NCI-H1930 (cell line): ENCODE measurements at places on chromosomes 2 and 18.

DNA sequence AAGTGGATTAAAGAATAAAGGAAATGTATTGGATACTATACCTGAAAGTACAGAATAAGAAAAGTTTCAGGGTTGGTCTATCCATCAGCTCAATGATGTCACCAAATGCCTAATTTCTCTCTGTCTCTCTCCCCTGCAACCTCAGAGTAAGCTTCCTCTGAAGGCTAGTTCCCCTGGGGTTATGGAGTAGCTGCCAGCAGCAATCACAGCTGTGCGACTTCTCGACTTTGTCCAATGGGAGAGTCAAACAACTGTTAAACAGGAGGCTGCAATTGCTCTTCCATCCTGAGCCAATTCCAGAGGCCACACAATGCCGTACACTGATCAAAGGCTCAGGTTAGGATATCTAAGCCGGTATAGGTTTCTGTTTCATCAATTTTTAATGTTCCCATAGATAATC, 95.3 kb upstream of the FANCL start:
- DNase-seq = no peak

- DNase-seq = no peak
Observed at GRCh38 chr2:3302421-3302750, 75.2 kb downstream of the EIPR1 start.

DNA sequence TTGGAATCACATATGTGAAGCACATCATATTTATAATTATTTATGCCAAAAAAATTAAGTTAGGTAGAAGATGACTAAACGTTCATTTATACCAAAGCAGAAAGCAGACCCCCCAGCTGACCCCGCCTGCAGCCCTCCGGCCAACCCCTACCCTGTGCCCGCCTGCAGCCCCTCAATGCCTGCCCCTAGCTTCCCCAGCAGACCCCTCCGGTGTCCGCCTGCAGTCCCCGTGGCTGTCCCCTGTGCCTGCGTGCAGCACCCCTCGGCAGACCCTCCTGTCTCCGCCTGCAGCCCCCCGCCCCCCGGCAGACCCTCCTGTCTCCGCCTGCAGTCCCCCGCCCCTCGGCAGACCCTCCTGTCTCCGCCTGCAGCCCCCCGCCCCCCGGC, 136.2 kb downstream of the NFATC1 start:
- DNase-seq = no peak

DNA sequence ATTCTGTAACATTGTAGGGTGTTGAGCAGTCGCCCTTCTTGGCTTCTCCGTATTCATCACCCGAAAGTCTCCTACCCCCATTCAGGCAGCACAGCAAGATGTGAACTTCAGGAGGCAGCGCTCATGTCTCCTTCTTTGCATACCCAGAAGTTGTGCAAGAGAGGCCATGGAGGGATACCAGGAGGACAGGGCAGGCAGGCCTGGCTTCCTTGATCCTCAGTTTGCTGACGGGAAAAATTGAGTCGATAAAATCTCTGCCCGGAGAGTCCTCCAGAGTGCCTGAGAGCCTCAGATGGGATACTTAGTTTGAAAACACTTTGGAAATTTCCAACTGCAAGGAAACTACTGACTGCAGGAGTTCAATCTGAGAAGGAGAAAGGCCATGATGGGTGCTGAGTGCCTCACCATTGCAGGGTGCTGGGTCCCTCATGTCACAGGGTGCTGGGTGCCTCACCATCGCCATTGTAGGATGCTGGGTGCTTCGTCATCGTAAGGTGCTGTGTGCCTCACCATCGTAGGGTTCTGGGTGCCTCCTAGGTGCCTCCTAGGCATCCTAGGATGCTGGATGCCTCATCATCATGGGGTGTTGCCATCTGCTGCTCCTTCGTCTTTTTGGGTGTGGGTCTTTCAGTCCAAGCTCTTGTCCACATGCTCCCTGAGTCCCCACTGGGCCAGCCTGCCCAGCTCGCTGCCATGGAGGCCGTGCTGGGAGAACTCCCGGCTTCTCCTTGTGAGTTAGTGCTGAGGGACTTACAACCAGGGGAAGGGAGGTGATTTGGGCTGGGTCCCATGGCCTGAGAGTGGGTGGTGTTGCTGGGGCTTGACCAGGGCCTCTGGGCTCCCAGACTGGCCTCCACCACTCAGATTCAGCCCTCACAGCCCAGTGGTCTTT, 162.4 kb downstream of the DDX1 start:
- no peak for DNase-seq

GRCh38 chr2:26696351-26696816, 3.9 kb downstream of the KCNK3 start:
- DNase-seq = no peak

DNA sequence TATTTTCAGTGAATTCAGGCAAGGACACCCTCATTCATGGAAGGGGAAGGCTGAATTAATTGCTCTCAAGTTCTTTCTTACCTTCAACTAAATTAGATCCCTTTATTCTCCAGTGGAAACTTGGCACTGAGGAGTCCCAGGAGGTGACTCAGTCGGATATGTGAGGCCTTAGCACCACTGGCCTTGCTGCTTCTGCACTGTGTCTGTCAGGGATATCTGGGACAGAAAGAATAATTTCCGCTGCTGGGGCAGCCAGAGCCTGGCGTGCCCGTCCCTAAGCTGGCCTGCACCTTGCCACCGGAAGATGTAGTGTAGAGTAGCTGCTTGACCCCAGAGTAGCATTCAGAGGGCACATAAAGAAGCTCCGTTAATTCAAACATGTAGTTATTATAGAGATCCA, 53.4 kb downstream of the LIMS1 start:
- no peak for DNase-seq

DNA sequence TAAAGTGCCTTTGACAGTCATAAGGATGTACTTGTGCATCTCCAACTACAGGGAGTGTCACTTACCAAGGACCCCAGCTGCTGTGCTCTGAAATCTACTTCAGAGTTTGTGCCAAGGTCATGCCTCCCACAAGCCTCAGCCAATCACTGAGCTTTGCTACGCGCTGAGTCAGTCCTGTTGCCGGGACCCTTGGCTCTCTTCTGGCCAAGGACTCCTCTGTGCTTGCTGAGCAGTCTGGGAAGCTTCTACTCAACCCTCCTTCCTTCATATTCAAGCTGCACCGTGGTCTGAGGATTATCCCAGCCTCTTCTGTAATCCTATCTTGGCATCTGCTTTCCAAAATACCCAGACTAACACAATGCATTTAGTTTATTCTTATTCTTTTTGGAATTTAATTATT, 398.9 kb upstream of the FANCL start:
- no peak for DNase-seq

DNA sequence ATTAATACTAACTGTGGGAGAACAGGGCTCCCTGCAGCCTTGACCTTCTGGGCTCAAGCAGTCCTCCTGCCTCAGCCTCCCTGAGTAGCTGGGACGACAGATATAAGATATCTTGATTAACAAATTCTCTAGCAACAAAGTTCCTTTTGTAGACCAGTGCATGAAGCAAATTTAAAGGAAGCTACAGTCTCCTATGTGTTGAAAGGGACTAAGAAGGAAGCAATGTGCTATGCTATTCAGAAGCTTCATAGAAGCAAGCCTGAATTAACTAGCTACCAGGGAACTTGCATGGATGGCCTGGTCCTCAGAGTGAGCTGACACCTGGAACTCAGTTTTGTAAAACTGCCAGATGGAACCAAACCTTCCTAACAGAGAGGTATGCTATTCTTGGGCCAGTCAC, 33.2 kb downstream of the RAPH1 start:
- no peak for DNase-seq

DNA sequence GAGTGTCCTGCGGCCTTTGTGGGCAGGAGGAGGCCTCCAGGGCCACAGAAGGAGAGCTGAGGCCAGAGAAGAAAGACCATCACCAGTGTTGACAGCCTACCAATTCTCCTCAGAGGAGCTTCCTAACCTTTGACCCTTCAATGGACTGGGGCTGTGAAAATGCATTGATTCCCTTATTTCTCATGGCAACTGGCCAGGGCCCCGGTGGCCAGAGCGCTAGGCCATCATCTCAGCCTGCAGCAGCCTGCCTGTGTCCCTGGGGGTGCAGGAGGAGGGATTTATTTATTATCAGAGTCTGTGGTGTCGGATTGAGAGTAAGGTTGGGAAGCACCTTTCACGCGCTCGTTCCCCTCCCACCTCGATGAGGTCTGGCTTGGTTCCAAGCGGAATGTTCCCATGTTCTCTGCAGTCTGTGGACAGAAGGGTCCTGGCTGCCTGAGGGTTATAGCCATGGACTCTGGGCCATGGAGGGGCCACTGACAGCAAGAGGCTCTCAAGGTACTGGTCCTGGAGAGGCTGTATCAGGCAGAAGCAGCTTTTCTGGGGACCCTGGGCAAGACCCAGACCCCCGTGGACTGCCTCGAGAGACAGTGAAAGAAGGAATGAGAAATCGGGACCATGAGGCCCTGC, 53.8 kb downstream of the CYP27C1 start:
- no peak for DNase-seq

GRCh38 chr2:32358111-32358482, 1.3 kb downstream of the BIRC6 start:
- DNase-seq = no peak

- DNase-seq = no peak
Observed at GRCh38 chr2:240200230-240201051, 60.0 kb upstream of the OTOS start.

- DNase-seq = no peak
Observed at GRCh38 chr2:30694286-30695055, 112.8 kb downstream of the CAPN13 start.

DNA sequence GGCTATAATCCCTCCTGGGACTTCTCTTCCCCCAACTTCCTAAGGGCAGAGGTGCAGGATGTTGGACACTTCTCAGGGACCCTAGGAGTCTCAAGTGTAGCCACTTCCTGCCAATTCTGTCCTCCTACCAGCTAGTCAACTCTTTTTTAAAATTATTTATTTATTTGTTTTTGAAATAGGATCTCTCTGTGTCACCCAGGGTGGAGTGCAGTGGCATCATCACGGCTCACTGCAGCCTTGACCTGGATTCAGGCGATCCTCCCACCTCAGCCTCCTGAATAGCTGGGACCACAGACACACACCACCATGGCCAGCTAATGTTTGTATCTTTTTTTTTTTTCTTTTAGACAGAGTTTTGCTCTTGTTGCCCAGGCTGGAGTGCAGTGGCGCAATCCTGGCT, 11.5 kb downstream of the SFTPB start:
- DNase-seq = no peak

DNA sequence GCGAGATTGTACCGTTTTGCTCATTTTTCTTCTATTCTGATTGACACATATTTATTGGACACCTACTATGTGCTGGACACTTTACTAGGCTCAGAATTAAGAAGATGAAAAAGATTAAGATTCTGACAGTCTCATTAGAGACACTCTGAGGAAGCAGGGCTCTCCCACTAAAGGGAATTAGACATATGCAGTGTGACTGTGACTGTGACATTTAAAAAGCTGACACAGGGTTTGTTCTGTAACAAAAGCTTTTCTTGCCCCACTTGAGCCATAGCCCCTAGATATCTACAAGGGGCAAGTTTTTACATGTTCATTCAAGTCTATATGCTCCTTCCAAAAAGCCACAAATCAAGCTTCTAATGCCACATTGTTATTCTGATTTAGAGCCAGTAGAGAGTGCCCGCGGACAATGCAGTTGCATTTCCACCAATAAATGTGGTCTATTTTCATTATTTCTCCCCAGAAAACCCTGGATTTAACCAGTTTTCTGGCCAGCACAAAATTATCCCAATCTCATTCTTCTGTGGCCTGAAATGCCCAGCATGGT, 9.8 kb downstream of the ARHGAP25 start:
- DNase-seq = no peak

- DNase-seq = no peak
Observed at GRCh38 chr2:218975060-218975777, 9.8 kb downstream of the FEV start.

DNA sequence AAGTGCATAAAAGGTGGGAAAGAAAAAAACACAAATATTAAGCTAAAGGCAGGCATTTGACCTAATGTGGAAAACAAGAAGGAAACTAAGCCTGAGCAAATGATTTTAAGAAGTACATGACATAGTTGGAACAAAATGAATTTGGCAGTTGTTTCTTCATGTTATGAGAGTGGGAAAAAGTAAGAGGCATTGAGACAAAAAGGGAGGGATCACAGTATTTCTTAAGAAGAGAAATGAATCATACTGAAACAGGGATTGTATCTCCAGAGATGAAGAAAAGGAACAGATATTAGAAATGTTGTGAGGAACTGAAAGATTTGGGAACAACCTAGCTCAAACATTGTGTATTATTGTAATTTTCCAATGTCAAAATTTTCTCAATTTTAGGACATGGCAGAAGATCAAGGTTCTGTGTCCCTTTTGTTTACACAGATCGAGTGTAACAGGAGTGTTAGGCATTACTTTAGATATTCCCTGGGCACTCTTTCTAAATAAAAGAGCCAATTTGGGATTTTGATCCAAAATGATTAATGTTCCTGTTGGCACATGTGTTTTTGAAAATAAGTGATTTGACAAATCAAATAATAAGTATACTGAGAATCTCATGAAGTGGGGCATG, 98.6 kb downstream of the CALCRL start:
- no peak for DNase-seq

GRCh38 chr2:21270083-21270491, 146.3 kb downstream of the TDRD15 start:
- no peak for DNase-seq

DNA sequence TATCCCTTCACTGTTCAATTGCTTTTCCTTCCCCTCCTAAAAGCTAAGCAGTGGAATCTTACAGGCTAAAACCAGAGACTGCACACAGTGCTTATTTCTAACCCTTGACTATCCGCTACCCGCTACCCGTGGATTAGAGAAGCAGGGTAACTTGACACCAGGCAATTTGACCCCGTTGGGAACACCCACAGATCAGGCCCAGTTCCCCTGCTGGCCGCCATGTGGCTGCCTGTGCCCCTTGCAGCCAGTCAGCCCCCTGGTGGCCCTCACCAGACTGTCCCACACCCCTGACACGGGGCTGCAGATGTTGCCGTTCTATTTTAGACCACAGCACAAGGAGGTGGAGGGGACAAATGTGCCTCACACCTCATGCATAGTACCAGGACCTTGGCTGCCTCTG, 74.8 kb downstream of the TXNL1 start:
- no peak for DNase-seq

DNA sequence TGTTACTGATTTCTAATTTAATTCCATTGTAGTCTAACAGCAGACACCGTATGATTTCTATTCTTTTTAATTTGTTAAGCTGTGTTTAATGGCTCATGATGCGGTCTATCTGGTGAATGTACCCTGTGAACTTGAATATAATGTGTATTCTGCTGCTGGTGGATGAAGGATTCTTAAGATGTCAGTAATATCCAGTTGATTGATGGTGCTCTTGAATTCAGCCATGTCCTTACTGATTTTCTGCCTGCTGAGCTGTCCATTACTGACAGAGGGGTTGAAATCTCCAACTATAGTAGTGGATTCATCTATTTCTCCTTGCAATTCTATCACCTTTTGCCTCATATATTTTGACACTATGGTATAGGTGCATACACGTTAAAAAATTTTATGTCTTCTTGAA, 373.3 kb upstream of the RAB12 start:
- no peak for DNase-seq
